AG08395 (cell line): ENCODE measurements at places on chromosomes 2 and 18.

- DNase-seq, result no peak
Measured at GRCh38 chr2:108835040-108835439, 48.5 kb downstream of the CCDC138 start.

DNA sequence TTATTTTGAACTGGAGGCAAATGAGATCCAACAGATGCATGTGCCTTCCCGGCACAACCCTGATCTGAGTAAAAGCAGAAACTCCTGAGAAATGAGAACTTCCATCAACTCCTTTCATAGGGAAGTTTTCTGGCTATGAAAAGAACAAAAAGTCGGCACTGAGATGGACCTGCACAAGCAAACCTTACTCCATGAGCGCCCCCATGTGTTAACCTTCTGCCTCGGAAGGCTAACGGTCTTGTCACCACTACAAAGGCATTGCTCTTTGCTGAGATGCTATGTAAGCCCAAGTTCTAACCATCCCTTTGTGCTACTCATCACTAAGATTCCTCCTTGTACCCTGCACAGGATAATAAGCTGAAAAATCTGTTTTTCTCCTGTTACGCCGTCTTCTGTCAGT, 57.3 kb upstream of the SULT1C3 start:
- DNase-seq, result no peak

GRCh38 chr2:174183076-174183475, 65.3 kb downstream of the OLA1 start:
- no peak for DNase-seq

- DNase-seq, result no peak
Measured at GRCh38 chr2:192068966-192069365, 125.8 kb downstream of the TMEFF2 start.

GRCh38 chr2:125070726-125071505, 1045.8 kb downstream of the CNTNAP5 start:
- DNase-seq, result no peak

- no peak for DNase-seq
Measured at GRCh38 chr18:42032447-42032846, 77.4 kb downstream of the PIK3C3 start.

- peak; percentile 35 for DNase-seq
Measured at GRCh38 chr2:23940718-23941620, 706 bp downstream of the UBXN2A start.

- DNase-seq, result no peak
Measured at GRCh38 chr2:104537116-104537515, 316.8 kb upstream of the POU3F3 start.

- no peak for DNase-seq
Measured at GRCh38 chr2:159209341-159210306, 76.9 kb downstream of the WDSUB1 start.

DNA sequence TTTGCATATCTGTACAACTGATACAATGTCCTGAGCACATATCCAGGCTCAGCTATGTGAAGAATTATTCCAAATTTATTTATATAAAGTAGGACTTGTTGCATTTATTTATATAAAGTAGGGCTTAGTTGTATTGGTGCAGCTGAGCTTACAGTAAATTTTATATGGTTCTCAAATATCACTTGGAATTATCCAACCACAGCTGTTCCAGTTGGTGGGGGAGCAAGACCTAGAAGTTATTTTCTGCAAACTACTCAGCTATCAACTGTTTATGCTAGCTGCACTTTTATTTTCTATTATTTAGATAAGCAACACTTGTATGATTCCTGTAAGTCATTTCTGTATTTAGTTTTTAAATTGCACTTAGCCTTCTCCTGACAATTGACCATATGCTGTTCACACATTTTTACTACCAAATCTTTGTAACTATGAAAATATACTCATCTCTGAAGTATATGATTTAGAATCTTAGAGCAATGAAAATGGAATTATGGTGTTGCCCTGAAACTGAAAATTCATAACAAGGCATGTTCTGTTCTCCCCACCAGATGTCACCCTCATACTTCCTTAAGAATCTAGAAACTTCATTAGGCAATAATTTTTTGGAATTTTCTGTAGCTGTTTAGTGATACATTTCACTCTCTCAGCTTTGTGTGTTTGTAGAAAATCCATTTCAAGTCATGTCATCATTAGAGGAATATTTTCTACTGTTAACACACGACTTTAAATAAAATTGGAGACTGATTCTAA, 157.0 kb upstream of the CBLN2 start:
- DNase-seq, result no peak

DNA sequence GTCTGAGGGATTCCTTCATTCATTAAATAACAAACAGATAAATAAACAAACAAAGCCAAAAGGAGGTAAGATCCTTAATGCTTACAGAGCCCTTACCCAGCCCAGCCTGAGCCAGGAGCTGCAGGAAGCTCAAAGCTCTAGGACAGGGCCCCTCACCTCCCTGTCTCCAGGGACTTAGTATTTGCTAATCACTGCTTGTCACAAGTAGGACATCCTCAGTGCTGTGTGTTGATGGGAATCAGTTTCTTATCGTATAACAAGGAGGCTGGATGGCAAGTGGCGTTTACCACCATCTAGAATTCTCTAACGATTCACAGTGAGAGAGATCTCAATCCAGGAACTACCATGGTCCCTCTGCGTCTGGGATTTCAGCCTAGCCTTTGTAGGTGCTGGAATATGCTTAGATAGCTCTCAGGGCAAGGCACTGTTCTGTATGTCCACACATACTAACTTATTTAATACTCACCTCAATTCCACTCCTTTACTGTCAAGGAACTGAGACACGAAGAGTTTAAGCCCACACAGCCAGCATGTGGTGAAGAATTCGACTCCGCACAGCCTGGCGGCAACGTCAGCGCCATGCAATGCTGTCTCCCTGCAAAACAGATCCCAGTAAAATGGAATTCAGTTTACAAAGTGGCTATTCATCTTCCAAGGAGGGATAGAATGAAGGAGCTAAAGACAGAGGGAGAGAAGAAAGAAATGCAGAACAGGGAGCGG, 164.8 kb downstream of the MYCN start:
- DNase-seq, result no peak

DNA sequence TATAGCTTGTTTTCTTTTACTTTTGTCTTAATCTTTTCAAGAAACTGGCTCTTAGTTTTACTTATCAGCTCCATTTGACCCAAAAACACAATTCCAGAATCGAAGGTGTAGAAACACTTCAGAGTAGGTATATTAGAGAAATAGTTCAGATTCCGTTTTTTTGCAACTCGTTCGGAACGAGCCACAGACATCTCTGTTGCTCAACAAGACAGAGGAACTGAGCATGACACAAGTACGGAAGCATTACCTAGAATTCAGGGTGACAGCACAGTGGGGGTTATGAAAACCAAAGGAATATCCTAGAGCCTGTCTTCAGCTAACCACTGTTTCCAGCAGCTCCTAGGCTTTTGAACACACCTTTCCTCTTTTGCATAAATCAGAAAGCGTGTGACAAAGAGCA, 5.0 kb downstream of the HRH4 start:
- no peak for DNase-seq

GRCh38 chr2:68839260-68839833, 31.9 kb downstream of the BMP10 start:
- DNase-seq, result peak; percentile 20

DNA sequence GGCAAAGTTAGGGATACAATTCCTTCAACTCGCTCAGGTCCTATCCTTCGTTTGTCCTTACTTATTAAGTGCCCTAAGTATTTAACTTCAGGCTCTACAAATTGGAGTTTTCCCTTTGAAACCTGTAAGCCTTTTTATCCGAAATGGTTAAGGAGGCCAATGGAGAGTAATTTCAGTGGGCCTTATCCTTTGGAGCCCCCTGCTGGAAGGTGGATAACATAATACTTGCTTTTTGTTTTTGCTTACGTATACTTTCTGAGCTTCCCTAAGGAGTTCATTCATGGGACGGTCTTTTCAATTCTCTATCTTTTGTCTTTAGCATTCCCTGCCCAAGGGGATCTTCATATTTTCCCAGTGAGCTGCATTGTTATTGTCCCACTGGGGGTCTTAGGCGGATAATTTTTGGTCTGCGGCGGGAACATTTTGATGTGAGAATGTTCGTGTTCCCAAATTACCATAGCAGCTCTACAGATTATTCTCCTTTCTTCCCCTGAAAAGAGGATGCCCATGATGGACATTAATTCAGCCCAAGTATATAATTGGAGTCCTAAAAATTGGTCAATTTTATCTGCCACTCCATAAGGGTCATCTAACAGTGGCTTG, 34.4 kb upstream of the TRAPPC8 start:
- peak; percentile 55 for DNase-seq

DNA sequence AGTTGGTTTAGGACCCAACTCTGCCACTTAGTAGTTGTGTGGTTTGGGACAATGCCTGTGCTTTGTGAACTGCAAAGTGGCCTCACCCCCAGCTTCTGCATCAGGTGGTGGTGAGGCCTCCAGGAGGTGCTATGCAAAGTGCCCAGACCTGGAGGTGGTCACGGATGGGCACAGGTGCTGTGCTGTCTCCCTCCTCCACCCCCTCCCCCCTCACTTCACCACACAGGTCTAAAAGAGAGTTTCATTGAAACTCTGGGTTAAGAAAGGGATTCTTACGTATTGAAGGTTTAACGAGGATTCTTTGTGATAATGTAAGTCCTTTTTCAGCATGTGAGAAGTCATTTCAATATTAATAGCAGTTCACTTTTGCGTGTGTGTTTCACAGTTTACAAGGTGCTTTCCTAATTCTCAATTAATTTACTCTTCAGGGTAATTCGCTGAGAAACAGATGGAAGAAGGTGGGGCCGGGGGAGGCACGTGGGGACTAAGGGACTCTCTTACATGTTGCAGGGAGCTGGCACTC, 369.9 kb downstream of the LPIN1 start:
- no peak for DNase-seq

DNA sequence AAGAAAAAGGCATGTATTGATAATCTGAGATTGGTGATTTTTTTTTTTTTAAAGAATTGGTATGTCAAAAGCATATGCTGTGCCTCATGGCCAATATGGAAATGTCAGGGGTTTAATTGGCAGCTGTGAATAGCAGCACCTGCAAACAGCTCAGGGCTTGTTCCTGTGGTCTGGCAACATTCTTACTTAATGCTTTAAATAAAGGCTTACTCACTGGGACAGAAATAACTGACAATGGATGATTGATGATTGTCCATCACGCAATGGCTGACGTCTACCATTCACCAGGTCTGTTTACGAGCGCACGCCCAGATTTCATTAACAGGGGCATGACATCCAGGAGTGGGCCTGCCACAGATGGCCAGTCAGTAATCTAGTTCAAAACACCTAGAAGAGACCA, 66.7 kb downstream of the ETAA1 start:
- DNase-seq, result no peak

- no peak for DNase-seq
Measured at GRCh38 chr2:12776521-12776961, 59.8 kb downstream of the TRIB2 start.

DNA sequence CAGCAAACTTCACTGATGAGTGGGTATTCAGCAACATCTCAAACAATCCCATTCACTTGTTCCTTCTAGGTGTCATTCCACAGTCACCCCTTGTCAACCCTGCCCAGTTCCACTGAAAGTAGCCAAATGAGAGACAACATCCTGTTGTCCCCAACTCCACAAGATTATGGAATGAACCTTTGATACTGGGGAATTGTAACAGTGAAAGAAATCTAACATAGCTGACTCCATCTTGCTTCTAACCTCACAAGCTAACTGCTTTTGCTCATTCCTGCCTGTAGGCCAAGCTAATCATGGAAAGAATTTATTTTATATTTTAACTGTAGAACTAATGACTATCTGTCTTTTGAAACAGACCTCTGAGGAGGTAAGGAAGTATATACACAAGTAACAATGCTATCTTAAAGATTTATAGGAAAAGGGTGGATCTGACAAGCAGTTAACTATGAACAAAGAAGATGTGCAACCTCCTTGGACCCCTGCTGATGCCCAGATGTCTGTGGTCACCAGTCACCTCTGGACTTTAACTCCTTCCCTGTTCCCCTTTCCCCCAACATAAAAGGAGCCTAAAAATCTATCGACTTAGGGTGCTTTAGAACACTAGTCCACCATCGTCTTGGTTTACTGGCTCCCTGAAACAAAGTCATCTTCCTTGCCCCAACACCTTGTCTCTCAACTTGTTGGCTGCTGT, 6.9 kb upstream of the ANXA4 start:
- no peak for DNase-seq

DNA sequence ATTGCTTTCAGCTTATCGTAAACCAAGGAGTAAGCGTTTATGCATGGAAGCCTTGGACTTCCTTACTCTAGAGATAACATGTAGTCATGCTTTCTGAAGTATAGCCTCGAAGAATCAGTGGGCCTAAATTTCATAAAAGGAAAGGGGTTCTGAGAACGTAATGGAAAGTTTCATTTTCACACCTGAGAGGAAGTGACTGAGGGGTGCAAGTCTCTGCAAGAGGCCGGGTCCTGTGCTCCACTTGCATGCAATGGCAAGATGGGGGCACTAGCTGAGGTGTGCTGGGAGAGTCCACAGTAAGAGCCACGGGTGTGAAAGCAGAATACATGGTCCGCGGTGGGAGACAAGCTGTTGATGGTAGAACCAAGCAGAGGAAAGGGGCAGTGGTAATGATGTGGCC, 36.5 kb upstream of the C1D start:
- no peak for DNase-seq

GRCh38 chr2:183185534-183185933, 61.3 kb downstream of the NUP35 start:
- DNase-seq, result peak; percentile 8

DNA sequence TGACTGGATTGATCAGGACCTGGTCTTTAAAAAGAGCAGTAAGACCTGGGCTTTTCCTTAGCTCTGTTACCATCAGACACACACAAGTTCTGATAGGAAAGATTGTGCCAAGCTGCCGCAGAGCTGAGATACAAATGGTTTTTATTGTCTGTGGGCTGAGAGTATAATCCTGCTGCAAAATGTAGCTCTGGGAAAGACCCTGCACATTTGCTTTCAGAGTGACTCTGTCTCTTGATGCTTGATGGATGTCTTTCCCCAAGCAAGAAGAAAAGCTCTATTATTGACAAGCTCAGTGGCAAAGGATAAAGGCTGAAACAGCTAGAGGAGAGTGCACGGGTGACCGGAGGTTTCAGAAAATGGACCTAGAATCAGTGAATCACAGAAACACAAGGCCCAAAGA, 95.3 kb upstream of the PARD3B start:
- DNase-seq, result no peak

DNA sequence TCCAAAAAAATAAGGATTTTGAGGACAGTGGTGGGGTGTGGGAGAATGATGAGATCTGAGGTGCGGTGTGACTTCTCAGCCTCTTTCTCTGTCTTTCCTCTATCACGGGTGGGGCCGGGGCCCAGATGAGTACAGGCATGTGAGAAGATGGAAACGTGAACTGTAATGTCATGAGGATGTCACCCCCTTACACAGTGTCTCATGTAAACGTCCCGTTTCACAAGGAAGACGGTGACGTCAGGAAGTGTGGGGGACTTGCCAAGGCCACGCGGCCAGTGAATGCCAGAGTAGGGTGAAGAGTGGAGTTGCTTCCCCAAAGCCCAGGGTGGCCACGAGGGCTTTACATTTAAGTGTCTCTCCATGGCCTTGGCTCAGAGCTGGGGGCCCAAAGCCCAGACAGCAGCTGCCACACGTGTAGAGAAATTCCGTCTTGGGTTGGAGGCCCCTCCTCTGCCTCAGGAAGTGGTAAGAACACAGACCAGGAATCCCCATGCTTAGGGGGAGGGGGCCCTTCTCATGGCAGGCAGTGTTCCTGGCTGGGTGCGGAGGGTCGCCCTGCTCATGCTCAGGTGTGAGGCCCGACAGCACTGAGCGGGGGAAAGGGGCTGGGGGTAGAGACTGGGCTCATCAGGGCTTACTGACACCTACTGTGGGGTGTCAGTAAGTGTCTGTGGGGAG, 80.9 kb upstream of the SMAD7 start:
- no peak for DNase-seq

GRCh38 chr2:236674238-236674637, 104.6 kb downstream of the ACKR3 start:
- no peak for DNase-seq
